ENCODE measurements at places on chromosomes 4 and X.

DNA sequence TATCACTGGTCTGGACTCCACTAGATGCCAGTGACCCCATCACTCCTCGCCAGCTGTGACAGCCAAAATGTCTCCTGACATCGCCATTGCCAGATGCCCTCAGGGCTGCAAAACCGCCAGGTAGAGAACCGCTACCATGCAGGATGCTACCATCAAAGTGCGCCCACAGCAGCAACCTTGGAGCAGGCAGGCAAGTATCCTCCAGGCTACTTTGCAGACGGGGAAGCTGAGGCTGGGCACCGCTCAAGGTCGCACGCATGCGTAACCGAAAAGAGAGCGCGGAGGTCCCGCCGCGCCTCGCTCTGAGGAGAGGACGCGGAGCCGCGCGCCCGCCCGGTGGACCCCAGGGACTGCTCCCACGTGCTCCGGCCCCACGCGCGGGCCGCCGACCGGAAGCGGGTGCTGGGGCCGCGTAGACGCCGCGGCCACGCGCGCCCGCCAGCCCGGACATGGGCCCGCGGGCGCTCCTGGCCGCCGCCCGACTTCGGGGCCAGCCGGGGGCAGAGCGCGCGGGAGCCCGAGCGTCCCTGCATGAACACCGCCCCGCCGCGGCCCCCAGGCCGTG lies at the start of gene STS:
Gene STS, plus strand, starts transcription at position 300 of the 565 bp plus-strand sequence. CDS start 105,488 bp downstream, outside the sequence.
- DNase-seq, result peak; percentile 14

DNA sequence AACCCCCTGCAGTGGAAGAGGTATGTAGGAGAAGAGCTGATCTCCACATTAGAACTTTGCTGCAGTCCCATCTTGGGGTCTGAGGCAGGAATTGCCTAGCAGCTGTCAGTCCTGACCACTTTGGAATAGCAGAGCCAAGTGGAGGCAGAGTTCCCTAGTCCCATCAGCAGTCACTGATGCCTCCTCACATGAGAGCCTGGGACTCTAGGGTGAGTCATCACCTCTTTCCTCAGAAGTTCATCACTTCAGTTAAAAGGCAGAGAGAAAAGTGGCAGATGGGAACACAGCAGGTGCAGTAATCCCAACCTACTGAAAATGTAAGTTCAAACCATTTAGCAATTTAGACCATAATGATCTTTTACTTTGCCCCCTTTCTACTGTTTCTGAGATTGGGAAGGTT lies 73.9 kb upstream of the MED14 start:
- no peak for DNase-seq

DNA sequence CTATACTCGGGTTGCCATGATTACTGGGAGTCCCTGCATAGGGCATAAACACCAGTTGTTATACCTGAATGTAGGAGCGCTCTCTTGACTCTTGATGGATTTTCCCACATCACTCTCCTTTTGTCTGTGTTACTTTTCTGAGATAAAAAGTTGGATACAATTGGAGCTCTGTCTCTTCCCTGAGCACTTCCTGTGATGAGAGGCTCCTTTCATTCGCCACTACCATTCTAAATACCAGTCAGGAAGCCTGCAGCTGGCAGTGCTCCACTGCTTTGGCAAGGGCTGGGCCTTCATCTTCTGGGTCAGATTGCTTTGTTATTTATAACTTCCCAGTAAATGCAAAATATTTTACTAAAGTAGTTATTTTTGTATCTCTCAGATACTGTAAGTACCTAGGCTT lies 13.9 kb downstream of the TCEANC start:
- no peak for DNase-seq

DNA sequence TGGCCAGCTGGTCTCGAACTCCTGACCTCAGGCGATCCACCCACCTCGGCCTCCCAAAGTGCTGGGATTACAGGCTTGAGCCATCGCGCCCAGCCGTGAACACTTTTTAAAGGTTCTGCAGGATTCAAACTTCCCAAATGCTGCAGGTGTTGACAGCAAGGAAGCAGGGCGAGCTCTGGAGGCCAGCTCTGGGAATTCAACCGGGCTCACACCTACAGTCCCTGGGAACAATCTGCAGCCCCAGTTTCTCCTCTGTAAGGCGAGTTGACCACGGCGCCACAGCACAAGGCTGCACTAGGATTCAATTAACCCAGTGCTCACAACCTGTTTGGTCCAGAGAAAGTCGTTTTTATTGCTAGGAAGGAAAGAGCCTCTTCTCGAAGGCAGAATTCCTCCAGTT lies 1.6 kb downstream of the MTNR1A start:
- no peak for DNase-seq

DNA sequence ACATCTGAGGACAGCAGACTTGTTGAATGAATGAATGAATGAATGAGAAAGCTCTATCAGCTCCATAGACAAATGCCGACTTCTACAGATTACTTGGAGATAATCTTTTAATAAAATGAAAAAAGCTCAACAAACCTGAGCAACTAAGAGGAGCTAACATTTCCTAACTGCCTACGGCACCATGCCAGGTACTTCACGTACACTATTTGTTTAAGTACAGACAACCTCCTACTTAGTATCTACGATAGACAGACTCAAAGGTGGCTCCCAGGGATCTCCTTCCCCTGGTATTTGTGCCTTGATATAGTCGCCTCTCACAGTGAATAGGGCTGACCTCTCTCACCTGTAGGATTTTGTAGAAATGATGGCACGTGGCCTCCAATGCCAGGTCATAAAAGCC lies 412.2 kb upstream of the FAT1 start:
- DNase-seq, result no peak

Measured in fibroblast of skin of right quadriceps (primary cell).